Fibroblast of villous mesenchyme (primary cell): ENCODE measurements at places on chromosomes 1 and 21. TPM values are rescaled to one million over a fixed set of nuclear protein-coding genes. Genes with fewer than 3 reads are reported as not detected.

- DNase-seq = no peak
Measured at GRCh38 chr1:3630161-3630611, 5.4 kb downstream of the TPRG1L start.

DNA sequence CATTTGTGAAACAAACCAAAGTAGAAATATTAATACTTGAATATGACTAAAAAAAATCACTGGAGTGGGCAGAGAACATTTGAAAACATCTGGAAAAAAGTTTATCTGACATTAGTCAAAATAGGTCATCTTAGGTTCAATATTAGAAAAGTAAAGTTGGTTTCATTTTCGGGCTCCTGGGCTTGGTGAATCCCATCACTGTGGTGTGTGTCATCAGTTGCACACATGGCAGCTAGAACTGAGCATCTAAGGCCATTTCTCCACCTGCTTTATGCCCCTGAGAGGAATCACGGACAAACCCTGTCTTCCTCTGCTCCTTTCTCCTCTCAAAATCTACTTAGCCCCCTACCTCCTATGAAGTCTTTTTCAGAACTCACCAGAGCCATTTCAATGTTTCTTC, 5.4 kb downstream of the HSD11B1 start:
- no peak for DNase-seq

GRCh38 chr1:7524341-7525337, 246.5 kb upstream of the VAMP3 start:
- DNase-seq = no peak

Gene LORICRIN
- not detected in 2 replicates for total RNA-seq

Gene MR1
- 17.1 and 35.8 TPM in 2 replicates for total RNA-seq

Gene FCRL4
- not detected in 2 replicates for total RNA-seq

Gene ZNF697
- total RNA-seq = 13.2 and 14.2 TPM in 2 replicates

Gene VHLL
- 0.32 TPM in 1 of 2 replicates, not detected in the other for total RNA-seq
